ENCODE measurements at places on chromosomes 7 and 10.
A peak's percentile ranks its signal among the peaks of the same experiment; 100 is the strongest.

- DNase-seq, result no peak
Observed at GRCh38 chr10:59913547-59914237, 7.3 kb upstream of the CCDC6 start.

DNA sequence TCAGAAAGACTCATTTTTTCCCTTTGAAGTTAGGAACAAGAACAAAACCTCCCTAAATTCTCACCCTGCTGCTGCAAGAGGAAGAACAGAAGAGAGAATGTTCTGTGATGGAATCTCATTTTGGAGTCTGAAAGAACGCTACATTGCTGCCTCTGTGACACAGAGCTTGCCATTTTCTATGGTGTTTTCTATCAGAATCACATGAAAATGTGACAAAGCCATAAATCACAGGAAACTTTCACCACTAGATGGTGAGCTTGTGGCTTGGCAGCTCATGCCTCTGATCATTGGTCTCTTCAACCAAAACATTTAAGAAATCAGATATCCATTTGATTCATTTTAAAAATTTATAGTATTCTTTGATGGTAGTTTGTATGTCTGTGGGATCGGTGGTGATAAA lies 82.9 kb downstream of the CADPS2 start:
- no peak for DNase-seq

GRCh38 chr7:101066141-101066832 lies 19.0 kb upstream of the TRIM56 start:
- no peak for DNase-seq

DNA sequence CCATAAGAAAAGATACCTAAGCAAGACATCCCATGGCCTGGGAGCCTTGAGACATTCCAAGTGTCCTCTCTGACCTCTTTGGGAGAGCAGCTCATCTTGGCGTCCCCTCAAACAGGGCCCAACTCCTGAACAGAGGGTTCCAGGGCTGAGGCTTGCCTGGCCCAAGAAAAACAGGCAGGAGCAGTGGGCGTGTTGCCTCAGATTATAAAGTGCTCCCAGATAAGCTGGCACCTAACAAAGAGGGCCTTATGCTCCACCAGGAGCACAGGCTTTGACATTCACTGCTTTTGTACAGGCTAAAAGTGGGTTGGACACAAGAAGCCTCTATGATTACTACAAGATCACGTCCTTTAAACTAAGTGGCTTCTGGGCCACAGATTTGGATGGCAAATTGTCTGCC lies 193.1 kb downstream of the FGFR2 start:
- DNase-seq, result no peak

- no peak for DNase-seq
Observed at GRCh38 chr10:17660921-17661320, 17.0 kb downstream of the STAM start.

GRCh38 chr7:50531928-50532327 lies 33.3 kb downstream of the DDC start:
- DNase-seq, result peak; percentile 79

- no peak for DNase-seq
Observed at GRCh38 chr10:51445588-51445987, 253.8 kb downstream of the CSTF2T start.

DNA sequence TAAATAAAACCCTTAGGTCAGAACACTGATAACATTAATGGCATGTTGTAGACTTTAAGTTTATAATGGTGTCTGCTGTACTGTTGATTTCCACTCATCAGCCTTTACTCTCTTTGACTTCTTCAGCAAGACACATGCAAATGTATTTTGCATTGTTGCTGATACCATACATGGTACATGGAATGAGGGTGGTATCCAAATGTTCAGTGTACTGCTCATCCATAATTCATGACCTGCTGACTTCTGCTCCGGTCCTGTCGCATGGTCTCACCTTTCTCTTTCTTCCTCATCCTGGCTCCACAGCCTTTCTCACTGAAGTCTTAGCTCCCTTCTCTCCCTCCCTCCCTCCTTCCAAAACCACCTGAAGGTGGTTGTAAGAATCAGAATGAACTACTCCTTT lies 4.7 kb upstream of the CUBN start:
- no peak for DNase-seq

GRCh38 chr7:151735851-151736402 lies 141.0 kb downstream of the PRKAG2 start:
- DNase-seq, result no peak

- DNase-seq, result no peak
Observed at GRCh38 chr7:15866753-15867152, 180.3 kb upstream of the MEOX2 start.

- DNase-seq, result no peak
Observed at GRCh38 chr7:37408291-37409228, 40.1 kb downstream of the ELMO1 start.

DNA sequence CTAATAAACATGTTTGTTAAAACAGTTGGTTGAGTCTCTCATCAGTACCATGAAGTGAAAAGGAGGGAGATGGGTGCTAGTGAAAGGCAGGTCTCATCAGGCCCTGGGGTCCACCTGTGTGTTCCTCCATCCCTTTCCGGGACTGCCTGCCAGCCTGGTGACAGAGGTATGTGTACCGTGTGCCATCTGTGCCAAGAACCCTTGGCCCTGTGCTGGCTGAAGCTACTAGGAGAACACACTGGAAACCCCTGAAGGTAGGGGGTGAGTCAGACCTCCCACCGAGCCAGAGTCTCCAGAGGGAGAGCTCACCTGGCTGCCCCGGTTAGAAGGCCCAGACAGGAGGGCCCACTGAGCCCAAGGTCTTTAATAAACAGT lies 2.3 kb downstream of the DDIT4 start:
- peak; percentile 32 for DNase-seq

DNA sequence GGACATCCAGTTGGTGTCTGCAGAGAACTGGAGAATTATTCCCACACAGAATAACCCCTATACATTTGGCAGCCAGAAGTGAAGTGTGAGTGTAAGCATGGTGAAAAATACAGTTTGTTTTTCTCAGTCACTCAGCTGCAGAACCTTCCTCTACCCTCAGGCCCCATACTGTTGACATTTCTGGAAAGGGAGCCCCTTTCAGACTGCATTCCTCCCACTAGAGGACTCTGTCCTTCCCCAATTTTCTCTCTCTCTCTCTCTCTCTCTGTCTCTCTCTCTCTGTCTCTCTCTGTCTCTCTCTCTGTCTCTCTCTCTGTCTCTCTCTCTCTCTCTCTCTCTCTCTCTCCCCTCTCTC lies 86.8 kb upstream of the STEAP1B start:
- DNase-seq, result no peak

DNA sequence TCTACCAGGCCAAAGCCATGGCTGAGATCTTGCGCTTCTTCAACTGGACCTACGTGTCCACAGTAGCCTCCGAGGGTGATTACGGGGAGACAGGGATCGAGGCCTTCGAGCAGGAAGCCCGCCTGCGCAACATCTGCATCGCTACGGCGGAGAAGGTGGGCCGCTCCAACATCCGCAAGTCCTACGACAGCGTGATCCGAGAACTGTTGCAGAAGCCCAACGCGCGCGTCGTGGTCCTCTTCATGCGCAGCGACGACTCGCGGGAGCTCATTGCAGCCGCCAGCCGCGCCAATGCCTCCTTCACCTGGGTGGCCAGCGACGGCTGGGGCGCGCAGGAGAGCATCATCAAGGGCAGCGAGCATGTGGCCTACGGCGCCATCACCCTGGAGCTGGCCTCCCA lies 142.7 kb downstream of the GRM3 start:
- DNase-seq, result no peak

GRCh38 chr10:794382-794956 lies 105.0 kb upstream of the DIP2C start:
- DNase-seq, result no peak

GRCh38 chr10:17781856-17782255 lies 27.3 kb upstream of the MRC1 start:
- DNase-seq, result no peak

GRCh38 chr7:23462846-23463245 lies 7.4 kb downstream of the IGF2BP3 start:
- no peak for DNase-seq

GRCh38 chr7:138245216-138245615 lies 169.0 kb downstream of the AKR1D1 start:
- peak; percentile 29 for DNase-seq

Data from DMS153 (cell line).